ENCODE measurements at places on chromosomes 13 and 19. TPM values are rescaled to one million over a fixed set of nuclear protein-coding genes. Genes with fewer than 3 reads are reported as not detected.

Gene ONECUT3
- polyA plus RNA-seq = 0.04 TPM

Gene GPATCH1
- polyA plus RNA-seq = 15.6 TPM

Gene ZNF534
- polyA plus RNA-seq = 0.43 TPM

Gene IGFL2
- 0.18 TPM for polyA plus RNA-seq

Gene MYPOP
- polyA plus RNA-seq = 5.7 TPM

Gene FUT1
- 4.4 TPM for polyA plus RNA-seq

Gene ZNF560
- 0.38 TPM for polyA plus RNA-seq
